ENCODE measurements at places on chromosomes 2 and 18.

GRCh38 chr2:10415048-10415447 lies 33.1 kb downstream of the ODC1 start:
- DNase-seq, result no peak

DNA sequence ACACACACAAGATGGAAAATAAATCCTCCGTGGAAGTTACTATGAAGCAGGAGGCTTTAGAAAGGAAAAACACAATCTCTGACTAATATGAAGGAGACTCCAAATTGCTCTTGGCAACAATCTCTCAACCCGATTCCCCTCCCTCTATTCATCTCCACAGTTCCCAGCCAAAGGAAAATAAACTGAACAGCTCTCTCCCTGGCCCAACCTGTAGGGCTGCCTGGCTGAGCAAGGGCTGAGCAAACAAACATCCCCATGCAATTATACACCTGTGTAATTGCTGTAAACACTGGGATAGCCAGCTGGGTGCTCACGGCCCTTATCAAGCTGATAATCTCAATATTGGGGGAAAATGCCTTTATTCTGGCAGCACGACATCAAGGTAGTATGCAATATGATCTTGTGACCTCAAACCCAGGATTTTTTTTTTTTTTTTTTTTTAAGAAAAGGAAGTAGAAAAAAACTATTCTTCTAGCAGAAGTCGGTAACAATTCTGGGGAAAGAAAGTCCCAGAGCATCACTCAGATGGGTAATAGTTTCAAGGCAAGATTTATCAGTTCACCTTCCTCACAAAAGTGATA lies 203.3 kb upstream of the SMAD2 start:
- DNase-seq, result no peak

DNA sequence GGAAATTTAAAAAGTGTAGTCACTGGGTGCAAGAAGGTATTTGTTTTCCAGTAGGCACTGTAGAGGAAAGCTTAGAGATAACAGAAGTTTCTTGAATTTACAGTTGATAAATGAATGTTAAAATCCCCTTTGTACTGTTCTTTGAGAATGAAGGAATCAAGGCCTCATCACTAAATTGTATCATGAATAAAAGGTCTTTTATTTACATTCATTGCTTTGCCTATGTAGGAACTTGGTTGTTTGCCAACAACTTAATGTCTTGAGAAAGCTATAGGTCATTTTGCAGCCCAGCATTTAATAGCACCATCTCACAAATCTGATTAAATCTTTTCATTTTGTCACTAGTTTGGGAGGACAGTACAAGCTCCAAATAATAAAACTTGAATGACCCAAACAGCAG lies 213.9 kb upstream of the ITGA4 start:
- no peak for DNase-seq

DNA sequence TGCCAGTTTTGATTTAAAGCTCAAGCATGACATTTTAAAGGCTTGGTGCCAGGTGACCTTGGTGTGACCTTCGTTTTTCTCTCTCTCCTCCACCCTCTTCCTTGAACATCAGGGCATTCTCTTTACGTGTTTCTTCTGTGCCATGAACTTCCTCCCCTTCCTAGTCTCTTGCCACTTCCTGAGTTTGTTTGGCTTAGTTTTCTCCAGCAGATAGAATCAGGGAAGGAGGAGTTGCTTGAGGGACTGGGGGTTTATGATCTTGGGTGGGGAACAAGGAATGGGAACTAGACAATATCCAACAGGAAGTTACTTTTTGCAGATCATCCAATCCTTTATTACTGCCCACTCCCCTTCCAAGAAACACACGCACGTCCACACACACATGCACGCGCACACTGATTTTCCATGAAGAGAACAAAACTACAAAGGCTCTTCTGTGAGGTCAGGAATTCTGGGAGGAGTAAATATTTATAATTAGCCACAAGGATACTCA lies 210.6 kb upstream of the EPAS1 start:
- DNase-seq, result no peak
